ENCODE measurements at places on chromosomes 2 and 18.
A peak's percentile ranks its signal among the peaks of the same experiment; 100 is the strongest.

GRCh38 chr2:216970359-216970915 is 110.6 kb upstream of the TNP1 start:
- DNase-seq, result no peak

- DNase-seq, result no peak
Measured at GRCh38 chr2:61042807-61043206, 22.9 kb upstream of the SANBR start.

GRCh38 chr2:3588084-3588483 is 6.8 kb upstream of the COLEC11 start:
- DNase-seq, result no peak

DNA sequence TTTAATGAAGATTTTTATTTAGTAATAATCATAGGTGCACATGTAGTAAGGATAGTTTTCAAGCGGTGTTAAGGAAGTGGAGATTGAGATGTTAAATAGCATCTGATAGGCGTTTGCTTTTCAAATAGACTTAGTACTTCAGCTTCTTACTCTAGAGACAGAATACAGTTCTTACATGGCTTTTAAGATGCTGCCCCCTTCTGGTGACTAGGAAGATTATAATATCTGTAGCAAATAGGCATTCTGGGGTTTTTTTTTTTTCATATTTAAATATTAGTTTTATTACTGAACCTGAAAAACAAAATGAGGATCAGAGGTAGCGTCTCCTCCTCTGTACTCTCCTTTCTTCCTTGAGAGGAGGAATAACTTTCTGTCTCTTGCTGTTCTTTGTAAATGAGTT is 100.2 kb downstream of the AGAP1 start:
- peak; percentile 46 for DNase-seq

DNA sequence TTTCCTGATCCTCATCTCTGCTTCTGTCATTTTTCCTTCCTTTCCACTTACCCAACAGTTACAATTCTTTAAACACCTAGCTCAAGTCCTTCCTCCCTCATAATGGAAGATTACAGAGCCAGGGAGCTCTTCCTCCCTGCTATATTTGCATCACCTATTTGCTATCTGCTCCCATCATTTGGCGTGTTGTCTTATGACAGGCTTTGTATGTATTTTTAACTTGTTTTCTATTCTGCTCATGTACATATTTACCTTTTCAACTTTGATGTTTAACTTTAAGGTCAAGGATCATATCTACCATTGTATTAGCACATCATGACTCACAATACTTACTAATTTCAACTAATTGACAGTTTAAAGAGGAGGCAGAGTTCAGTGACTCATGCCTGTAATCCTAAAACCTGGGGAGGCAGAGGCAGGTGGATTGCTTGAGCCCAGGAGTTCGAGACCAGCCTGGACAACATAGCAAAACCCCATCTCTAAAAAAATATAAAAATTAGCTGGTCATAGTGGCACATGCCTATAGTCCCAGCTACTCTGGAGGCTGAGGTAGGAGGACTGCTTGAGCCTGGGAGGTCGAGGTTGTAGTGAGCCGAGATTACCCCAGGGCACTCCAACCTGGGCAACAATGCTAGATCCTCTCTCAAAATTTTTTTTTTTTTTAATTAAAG is 308.0 kb upstream of the STON1 start:
- no peak for DNase-seq

- no peak for DNase-seq
Measured at GRCh38 chr2:168584911-168585310, 128.8 kb downstream of the CERS6 start.
